Dermis microvascular lymphatic vessel endothelial cell (primary cell): ENCODE measurements at places on chromosomes 13 and 19. TPM values are rescaled to one million over a fixed set of nuclear protein-coding genes. Genes with fewer than 3 reads are reported as not detected.

Gene MTUS2
- not detected in 2 replicates for total RNA-seq

Gene NCAN
- total RNA-seq: under 0.01 TPM in 1 of 2 replicates, not detected in the other

Gene SERP2
- total RNA-seq: 1.8 and 2.1 TPM in 2 replicates

Gene MBD3L2
- not detected in 2 replicates for total RNA-seq

Gene KLK10
- total RNA-seq: 0.13 TPM in 1 of 2 replicates, not detected in the other

Gene KIR2DL1
- not detected in 2 replicates for total RNA-seq

Gene KXD1
- 54.6 and 70.2 TPM in 2 replicates for total RNA-seq

Gene RGCC
- total RNA-seq: 28.8 and 76.8 TPM in 2 replicates

Gene PLA2G4C
- 67.7 and 108 TPM in 2 replicates for total RNA-seq

Gene CYP4F11
- not detected in 2 replicates for total RNA-seq

Gene ANKLE1
- 0.51 and 0.63 TPM in 2 replicates for total RNA-seq

Gene KCNN4
- total RNA-seq: 0.39 and 0.51 TPM in 2 replicates

Gene ARRDC5
- total RNA-seq: under 0.01 TPM in 1 of 2 replicates, not detected in the other

Gene CEACAM4
- not detected in 2 replicates for total RNA-seq

Gene ZFR2
- 0.13 TPM in 1 of 2 replicates, not detected in the other for total RNA-seq

Gene CFAP97D2
- not detected in 2 replicates for total RNA-seq

Gene CEACAM8
- total RNA-seq: not detected in 2 replicates

Gene EEF2
- 1,892 and 3,249 TPM in 2 replicates for total RNA-seq

Gene ZSCAN4
- not detected in 2 replicates for total RNA-seq

Gene KCNC3
- 0.13 and 0.76 TPM in 2 replicates for total RNA-seq

Gene CEACAM7
- 0.39 and 3.9 TPM in 2 replicates for total RNA-seq

Gene NLRP9
- not detected in 2 replicates for total RNA-seq

Gene PSG6
- not detected in 2 replicates for total RNA-seq

Gene FXYD1
- total RNA-seq: not detected in 2 replicates

Gene SBK2
- total RNA-seq: not detected in 2 replicates

Gene CEACAM3
- total RNA-seq: not detected in 2 replicates

Gene CALR3
- total RNA-seq: not detected in 2 replicates

Gene PALM3
- under 0.01 TPM in 1 of 2 replicates, not detected in the other for total RNA-seq

Gene PNMA8B
- 0.13 TPM in 2 replicates for total RNA-seq

Gene CD79A
- total RNA-seq: 0.13 and 0.25 TPM in 2 replicates

Gene KLF5
- total RNA-seq: 0.89 and 1.0 TPM in 2 replicates

Gene PDS5B
- 17.1 and 20.4 TPM in 2 replicates for total RNA-seq

Gene RNASEH2A
- 15.0 and 16.6 TPM in 2 replicates for total RNA-seq

Gene TEX29
- total RNA-seq: 0.13 TPM in 1 of 2 replicates, not detected in the other

Gene NCR1
- total RNA-seq: not detected in 2 replicates

Gene C19orf38
- total RNA-seq: 0.13 TPM in 1 of 2 replicates, not detected in the other

Gene SIGLEC14
- total RNA-seq: under 0.01 TPM in 1 of 2 replicates, not detected in the other

Gene MEDAG
- total RNA-seq: 28.0 and 110 TPM in 2 replicates

Gene ZNF506
- 5.5 and 9.7 TPM in 2 replicates for total RNA-seq

Gene SPRED3
- total RNA-seq: 0.38 and 0.39 TPM in 2 replicates

Gene TMEM255B
- 45.6 and 51.7 TPM in 2 replicates for total RNA-seq

Gene CD33
- total RNA-seq: under 0.01 TPM in 1 of 2 replicates, not detected in the other

Gene STAP2
- total RNA-seq: 28.5 and 38.2 TPM in 2 replicates

Gene SLITRK1
- total RNA-seq: not detected in 2 replicates

Gene DIRAS1
- total RNA-seq: 0.13 TPM in 2 replicates

Gene ZNF20
- total RNA-seq: 2.4 and 2.8 TPM in 2 replicates

Gene ZSCAN1
- total RNA-seq: not detected in 2 replicates

Gene LGALS7B
- 0.39 TPM in 1 of 2 replicates, not detected in the other for total RNA-seq

Gene CLEC11A
- 1.3 and 2.1 TPM in 2 replicates for total RNA-seq

Gene IPO5
- total RNA-seq: 140 and 150 TPM in 2 replicates

Gene WDR88
- total RNA-seq: not detected in 2 replicates

Gene DMPK
- 5.0 and 8.0 TPM in 2 replicates for total RNA-seq

Gene NLRP12
- total RNA-seq: 0.51 and 0.76 TPM in 2 replicates
